ENCODE measurements at places on chromosomes 13 and 19. TPM values are rescaled to one million over a fixed set of nuclear protein-coding genes. Genes with fewer than 3 reads are reported as not detected.

The KRTDAP gene
- not detected for total RNA-seq

The SELENOV gene
- not detected for total RNA-seq

The PRRG2 gene
- 0.88 TPM for total RNA-seq

The SLITRK6 gene
- not detected for total RNA-seq

The NOTCH3 gene
- total RNA-seq = 0.02 TPM

The TMEM59L gene
- 0.49 TPM for total RNA-seq

The IZUMO4 gene
- total RNA-seq = 28.5 TPM

The FGF9 gene
- total RNA-seq = 0.46 TPM

The ZNF726 gene
- 20.5 TPM for total RNA-seq

The LRG1 gene
- 2.3 TPM for total RNA-seq

The PODNL1 gene
- total RNA-seq = 0.81 TPM

The POLR2E gene
- 179 TPM for total RNA-seq

- H3K4me1 ChIP-seq = peaks cover 4% of the 10 kb centered on the region
- H3K27ac ChIP-seq = no peak overlapping the region
- H3K27me3 ChIP-seq = no peaks in the 10 kb centered on the region
- no peak overlapping the region for H3K4me3 ChIP-seq
These were observed 33.2 kb downstream of the ZNF787 start for GRCh38 chr19:56087647-56088496.

- H3K27ac ChIP-seq = no peak overlapping the region
- no peaks in the 10 kb centered on the region for H3K27me3 ChIP-seq
- peaks cover 26% of the 10 kb centered on the region for H3K36me3 ChIP-seq
- no peak overlapping the region for H3K4me3 ChIP-seq
- DNase-seq = no peak
These were observed 24.4 kb upstream of the ZNF561 start for GRCh38 chr19:9645472-9645871.

DNA sequence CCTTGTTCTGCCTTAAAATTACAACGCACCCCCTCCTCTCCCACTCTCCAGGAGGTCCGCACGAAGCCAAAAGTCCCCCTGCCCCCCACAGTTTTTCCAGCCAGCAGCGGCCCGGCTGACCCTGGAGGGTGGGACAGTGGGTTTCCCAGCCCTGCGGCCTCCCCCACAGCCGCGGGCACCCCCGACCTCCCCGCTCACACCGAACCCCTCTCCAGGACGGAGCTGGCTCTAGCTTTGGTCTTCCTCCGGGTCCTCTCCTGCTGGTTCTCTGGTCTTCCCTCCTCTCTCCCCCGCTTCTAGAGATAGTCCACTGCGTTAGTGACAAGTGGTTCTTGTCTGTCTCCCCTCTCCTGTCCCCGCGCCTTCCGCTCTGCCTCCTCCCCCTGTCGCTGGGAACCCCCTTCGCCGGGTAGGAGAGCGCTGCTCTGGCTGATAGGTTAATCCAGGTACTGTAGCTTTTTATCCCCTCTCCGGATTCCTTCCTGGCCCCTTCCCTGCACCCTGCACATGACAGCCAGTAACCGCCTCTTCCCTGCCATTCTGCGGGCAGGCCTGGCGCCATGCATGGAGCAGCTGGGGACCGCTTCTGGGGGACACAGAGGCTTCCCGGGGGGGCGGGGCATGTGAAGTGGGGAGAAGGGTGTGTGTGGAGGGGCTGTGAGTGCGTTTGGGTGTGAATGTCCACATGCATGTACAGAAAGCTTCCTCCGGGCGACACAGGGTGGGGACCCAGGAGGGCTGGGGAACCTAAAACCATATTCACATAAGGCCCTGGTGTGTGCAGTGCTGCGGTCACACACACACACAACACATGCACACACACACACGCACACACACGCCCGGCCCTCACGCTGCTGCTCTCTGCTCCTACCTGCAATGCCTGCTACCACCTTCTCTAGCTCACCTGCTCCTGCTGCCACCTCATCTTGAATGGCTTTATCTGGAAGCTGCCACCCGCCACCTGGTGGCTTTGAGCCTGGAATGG, 17.2 kb downstream of the PRR36 start:
- no peak overlapping the region for H3K27ac ChIP-seq
- no peak for DNase-seq
- no peaks in the 10 kb centered on the region for H3K36me3 ChIP-seq
- no peaks in the 10 kb centered on the region for H3K27me3 ChIP-seq

DNA sequence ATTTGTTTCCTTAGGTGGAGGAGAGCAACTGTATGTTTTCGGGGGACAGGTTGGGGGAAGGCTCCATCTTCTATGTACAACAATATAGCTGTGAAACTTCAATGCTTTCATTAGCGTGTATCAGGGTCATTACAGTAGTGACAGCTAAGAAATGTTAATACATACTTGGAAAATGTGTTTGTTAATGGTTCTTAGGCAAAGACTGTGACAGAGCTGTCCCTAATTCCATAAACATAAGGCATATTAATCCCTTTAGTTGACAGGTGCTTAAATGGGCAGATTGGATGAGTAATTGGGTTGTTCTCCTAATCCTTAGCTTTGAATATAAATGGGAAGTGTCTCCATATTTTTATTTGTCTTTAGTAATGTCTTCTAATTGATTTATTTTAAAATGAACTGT, 313.7 kb downstream of the HS6ST3 start:
- peak overlapping the region; percentile 59 for H3K27ac ChIP-seq
- DNase-seq = no peak
- H3K4me1 ChIP-seq = no peaks in the 10 kb centered on the region
- no peak overlapping the region for H3K4me3 ChIP-seq

DNA sequence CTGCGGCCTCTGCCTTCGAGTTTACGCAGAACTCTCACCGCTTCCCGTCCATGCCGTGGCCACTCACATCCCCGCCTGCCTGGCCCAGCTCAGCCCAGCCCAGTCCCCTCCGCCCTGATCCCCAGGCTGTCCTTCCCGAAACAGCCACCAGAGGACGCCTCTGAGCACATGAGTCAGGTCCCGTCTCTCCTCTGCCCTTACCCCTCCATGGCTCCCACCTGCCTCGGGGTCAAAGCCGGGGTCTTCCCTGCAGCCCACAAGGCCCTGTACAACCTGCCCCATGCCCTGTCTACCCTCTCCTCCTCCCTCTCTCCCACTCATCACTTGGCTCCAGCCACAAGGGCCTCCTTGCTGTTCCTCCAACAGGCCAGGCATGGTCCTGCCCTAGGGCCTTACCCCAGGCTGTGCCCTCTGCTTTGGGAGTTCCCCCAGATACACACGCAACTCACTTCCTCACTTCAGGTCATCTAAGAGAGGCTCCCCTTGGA, 8.1 kb upstream of the SEMA6B start:
- H3K36me3 ChIP-seq = no peaks in the 10 kb centered on the region
- H3K27ac ChIP-seq = no peak overlapping the region
- no peaks in the 10 kb centered on the region for H3K27me3 ChIP-seq
- no peaks in the 10 kb centered on the region for H3K4me1 ChIP-seq

GRCh38 chr13:27403727-27404385, 20.6 kb upstream of the GTF3A start:
- DNase-seq = no peak
- peaks cover under 1% of the 10 kb centered on the region for H3K27me3 ChIP-seq
- H3K36me3 ChIP-seq = no peaks in the 10 kb centered on the region
- no peak overlapping the region for H3K4me3 ChIP-seq
- no peak overlapping the region for H3K27ac ChIP-seq

DNA sequence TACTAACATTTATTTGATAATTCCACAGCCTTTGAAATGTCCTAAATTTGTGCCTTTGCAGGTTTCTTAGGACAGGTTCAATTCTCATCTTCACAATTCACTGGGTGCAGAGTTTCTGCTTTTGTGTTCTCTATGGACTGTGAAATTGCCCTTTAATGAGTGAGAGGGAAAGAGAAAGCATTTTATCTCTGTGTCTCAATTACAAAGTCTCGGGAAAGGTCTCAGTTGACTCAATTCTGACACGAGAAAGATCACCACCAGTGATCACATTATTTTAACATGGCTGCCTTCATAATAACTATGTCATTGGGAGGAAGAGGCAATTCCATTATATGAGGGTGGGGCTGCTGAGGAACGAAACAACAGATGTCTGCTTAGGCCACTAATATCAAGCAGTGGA, 26.2 kb upstream of the LRCH1 start:
- H3K4me1 ChIP-seq = peaks cover 44% of the 10 kb centered on the region
- H3K27me3 ChIP-seq = peaks cover 17% of the 10 kb centered on the region
- H3K36me3 ChIP-seq = no peaks in the 10 kb centered on the region

GRCh38 chr19:30330266-30330665, 41.9 kb upstream of the ZNF536 start:
- no peaks in the 10 kb centered on the region for H3K4me1 ChIP-seq
- no peaks in the 10 kb centered on the region for H3K36me3 ChIP-seq
- DNase-seq = no peak

DNA sequence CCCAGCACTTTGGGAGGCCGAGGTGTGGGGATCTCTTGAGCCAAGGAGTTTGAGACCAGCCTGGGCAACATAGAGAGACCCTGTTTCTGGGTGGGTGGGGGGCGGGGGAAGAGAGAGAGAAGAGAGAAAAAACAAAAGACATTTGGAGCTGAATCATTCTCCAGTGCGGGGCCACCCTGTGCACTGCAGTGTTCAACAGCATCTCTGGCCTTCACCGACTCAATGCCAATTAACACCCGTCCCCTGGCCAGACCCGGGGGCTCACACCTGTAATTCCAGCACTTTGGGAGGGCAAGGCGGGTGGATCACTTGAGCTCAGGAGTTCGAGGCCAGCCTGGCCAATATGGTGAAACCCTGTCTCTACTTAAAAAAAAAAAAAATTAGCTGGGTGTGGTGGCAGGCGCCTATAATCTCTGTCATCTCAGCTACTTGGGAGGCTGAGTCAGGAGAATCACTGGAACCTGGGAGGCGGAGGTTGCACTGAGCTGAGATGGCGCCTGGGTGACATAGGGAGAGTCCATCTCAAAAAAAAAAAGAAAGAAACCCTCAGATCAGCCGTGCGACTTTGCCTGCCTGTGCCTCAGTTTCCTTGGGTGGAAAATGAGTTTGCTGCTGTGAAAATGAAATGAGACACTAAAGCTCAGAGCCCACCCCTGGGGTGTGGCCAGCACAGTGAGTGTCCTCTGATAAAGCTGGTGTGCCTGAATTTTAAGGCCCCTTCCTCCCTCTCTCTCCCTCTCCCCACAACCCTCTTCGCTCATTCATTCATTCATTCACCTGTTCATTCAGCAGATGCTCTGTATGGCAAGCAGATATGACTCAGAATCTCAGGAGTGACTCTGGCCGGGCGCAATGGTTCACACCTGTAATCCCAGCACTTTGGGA, 6.4 kb downstream of the KLF2 start:
- peaks cover 64% of the 10 kb centered on the region for H3K4me1 ChIP-seq
- peak overlapping the region; percentile 75 for H3K27ac ChIP-seq
- peak; percentile 29 for DNase-seq
- H3K36me3 ChIP-seq = no peaks in the 10 kb centered on the region

DNA sequence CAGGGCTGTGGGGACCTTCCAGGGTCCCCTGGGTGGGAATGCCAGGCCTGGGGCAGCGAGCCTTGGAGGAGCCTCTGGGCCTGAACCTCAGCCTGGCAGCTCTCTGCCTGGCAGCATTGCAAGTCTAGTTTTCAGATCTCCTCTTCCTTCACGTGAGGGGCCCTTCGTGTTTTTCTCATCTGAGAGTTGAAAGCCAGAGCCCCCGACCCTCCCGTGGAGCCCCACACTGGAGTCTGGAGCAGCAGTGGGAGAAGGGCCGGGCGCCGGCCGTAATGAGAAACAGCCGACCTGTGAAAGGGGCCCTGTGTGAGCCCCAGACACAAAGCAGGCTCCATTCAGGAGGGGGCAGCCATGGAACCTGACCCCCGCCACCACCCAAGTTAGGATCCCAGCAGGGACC, 19.3 kb downstream of the TMED1 start:
- peaks cover 9% of the 10 kb centered on the region for H3K36me3 ChIP-seq
- no peak for DNase-seq
- H3K4me3 ChIP-seq = no peak overlapping the region
- no peak overlapping the region for H3K27ac ChIP-seq

DNA sequence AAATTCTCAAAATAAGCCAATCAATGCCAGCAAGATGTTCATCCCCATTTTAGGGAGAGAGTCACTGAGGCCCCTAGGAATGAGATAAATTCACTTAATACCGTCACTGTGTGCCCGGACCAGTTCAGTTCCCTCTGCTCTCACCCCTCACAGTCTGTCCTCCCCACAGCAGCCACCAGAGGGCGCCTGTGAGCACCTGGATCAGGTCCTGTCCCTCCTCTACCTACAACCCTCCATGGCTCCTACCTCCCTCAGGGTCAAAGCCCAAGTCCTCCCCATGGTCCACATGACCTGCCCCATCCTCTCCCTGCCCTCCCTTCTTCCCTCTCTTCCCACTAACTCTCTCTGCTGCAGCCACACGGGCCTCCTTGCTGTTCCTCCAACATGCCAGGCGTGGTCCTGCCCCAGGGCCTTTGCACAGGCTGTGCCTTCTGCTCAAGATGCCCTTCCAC, 42.0 kb upstream of the NFIC start:
- H3K36me3 ChIP-seq = no peaks in the 10 kb centered on the region
- peak; percentile 80 for DNase-seq
- no peak overlapping the region for H3K4me3 ChIP-seq
- H3K27ac ChIP-seq = no peak overlapping the region
- H3K27me3 ChIP-seq = peaks cover 22% of the 10 kb centered on the region

GRCh38 chr13:92461402-92461801, 765.2 kb upstream of the GPC6 start:
- no peaks in the 10 kb centered on the region for H3K4me1 ChIP-seq
- no peak overlapping the region for H3K27ac ChIP-seq
- DNase-seq = no peak
- no peaks in the 10 kb centered on the region for H3K36me3 ChIP-seq
- H3K4me3 ChIP-seq = no peak overlapping the region

GRCh38 chr13:102770435-102770834, 3.2 kb downstream of the TEX30 start:
- no peaks in the 10 kb centered on the region for H3K27me3 ChIP-seq
- H3K36me3 ChIP-seq = peaks cover 1% of the 10 kb centered on the region
- DNase-seq = no peak
- H3K4me1 ChIP-seq = peaks cover 52% of the 10 kb centered on the region

GRCh38 chr19:50679177-50680125, 30.2 kb downstream of the C19orf81 start:
- no peaks in the 10 kb centered on the region for H3K36me3 ChIP-seq
- no peak overlapping the region for H3K27ac ChIP-seq
- peaks cover 12% of the 10 kb centered on the region for H3K4me1 ChIP-seq

DNA sequence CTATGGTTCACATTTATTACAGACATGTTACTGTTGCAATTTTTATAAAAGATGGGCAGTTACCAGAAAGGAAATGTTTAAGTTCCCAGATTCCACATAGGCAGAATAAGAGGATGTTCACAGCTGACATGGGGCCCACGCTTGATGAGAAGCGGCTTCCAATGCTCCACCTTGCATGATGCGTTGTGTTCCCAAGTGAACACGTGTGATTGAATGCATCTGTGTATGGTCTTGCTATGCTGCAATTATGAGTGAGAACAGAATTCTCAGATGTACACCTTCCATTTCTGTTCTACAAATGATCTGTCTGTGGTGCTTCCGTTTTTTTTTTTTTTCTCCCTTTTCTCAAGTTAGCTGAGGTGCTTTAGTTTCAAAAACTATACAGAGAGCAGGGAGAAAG, 15.5 kb downstream of the UPF3A start:
- DNase-seq = no peak
- peak overlapping the region; percentile 65 for H3K27ac ChIP-seq
- peaks cover 23% of the 10 kb centered on the region for H3K36me3 ChIP-seq
- peaks cover 6% of the 10 kb centered on the region for H3K4me1 ChIP-seq
- H3K4me3 ChIP-seq = no peak overlapping the region
- H3K27me3 ChIP-seq = no peaks in the 10 kb centered on the region

GRCh38 chr13:45198041-45198440, 2.8 kb downstream of the KCTD4 start:
- no peak for DNase-seq
- no peaks in the 10 kb centered on the region for H3K27me3 ChIP-seq
- no peak overlapping the region for H3K27ac ChIP-seq
- peaks cover 6% of the 10 kb centered on the region for H3K4me1 ChIP-seq
- H3K4me3 ChIP-seq = no peak overlapping the region

GRCh38 chr19:39483141-39483540, 2.5 kb downstream of the TIMM50 start:
- DNase-seq = no peak
- H3K4me1 ChIP-seq = peaks cover 26% of the 10 kb centered on the region
- H3K27me3 ChIP-seq = no peaks in the 10 kb centered on the region
- peak overlapping the region; percentile 35 for H3K4me3 ChIP-seq

Measured in activated T-cell treated with anti-CD3 and anti-CD28 coated beads, Interleukin-2, amount 50 U/mL, for 72 hours (primary cell).